ENCODE measurements at places on chromosomes 3 and 15.

DNA sequence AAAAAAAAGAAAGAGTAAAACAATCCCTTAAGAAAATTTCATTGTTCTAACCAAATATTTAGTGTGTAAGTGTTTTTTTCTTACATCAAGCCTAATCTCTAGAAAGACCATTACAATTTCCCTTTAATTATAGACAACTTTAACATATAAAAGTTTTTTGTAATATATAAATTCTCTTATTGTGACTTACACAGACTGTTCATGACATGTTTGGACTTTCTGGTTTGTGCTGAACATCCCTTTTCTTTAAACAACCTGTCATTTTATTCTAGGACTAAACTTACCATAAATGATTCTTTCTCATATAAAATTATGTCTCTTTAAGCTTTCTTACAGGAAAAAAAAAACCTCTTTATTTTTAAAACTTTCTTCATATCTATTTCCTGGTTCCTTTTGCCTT lies 13.0 kb upstream of the BTLA start:
- H3K27ac ChIP-seq: no peak overlapping the region
- no peak for DNase-seq
- H3K4me1 ChIP-seq: no peaks in the 10 kb centered on the region
- H3K36me3 ChIP-seq: no peaks in the 10 kb centered on the region

GRCh38 chr15:70556151-70556741 lies 207.1 kb downstream of the UACA start:
- H3K27me3 ChIP-seq: peaks cover 60% of the 10 kb centered on the region
- H3K4me1 ChIP-seq: peaks cover 11% of the 10 kb centered on the region
- no peaks in the 10 kb centered on the region for H3K36me3 ChIP-seq
- no peak overlapping the region for H3K4me3 ChIP-seq
- DNase-seq: no peak

GRCh38 chr3:73546961-73547360 lies 77.8 kb downstream of the PDZRN3 start:
- H3K27ac ChIP-seq: peak overlapping the region; percentile 89
- DNase-seq: peak; percentile 96
- no peak overlapping the region for H3K4me3 ChIP-seq
- H3K4me1 ChIP-seq: peaks cover 18% of the 10 kb centered on the region

GRCh38 chr3:28840976-28841376 lies 439.9 kb upstream of the RBMS3 start:
- no peak overlapping the region for H3K4me3 ChIP-seq
- H3K27me3 ChIP-seq: peaks cover 12% of the 10 kb centered on the region
- no peaks in the 10 kb centered on the region for H3K36me3 ChIP-seq
- H3K27ac ChIP-seq: no peak overlapping the region

GRCh38 chr3:84980011-84980410 lies 21.2 kb downstream of the CADM2 start:
- no peaks in the 10 kb centered on the region for H3K27me3 ChIP-seq
- H3K4me3 ChIP-seq: no peak overlapping the region
- no peaks in the 10 kb centered on the region for H3K4me1 ChIP-seq
- H3K36me3 ChIP-seq: no peaks in the 10 kb centered on the region

DNA sequence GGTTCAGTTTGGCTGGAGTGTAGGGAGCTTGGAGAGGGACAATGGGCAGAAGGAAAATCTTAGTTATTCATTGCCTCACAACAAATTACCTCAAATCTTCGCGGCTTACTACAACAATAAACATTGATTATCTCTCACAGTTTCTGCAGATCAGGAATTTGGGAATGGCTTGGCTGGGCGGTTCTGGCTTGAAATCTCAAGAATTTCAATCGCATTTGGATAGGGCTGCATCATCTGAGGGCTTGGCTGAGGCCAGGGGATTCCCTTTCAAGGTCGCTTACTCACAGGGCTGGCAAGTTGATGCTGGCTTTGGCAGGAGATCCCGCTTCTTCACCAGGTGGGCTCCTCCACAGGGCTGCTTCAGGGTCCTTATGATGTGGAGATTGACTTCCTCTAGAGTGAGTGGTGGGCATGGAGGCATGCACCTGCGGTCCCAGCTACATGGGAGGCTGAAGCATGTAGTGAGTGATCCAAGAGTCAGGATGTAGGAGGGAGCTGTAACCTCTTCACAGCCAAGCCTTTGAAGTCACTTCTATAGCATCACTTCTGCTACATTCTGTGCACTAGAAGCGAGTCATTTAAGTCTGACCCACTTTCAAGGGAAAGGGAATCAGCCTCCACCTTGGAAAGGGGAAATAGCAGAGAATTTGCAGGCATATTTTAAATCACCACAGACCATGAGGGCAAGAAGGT lies 63.1 kb downstream of the CDC25A start:
- no peaks in the 10 kb centered on the region for H3K36me3 ChIP-seq
- H3K27me3 ChIP-seq: no peaks in the 10 kb centered on the region

- H3K27me3 ChIP-seq: peaks cover 11% of the 10 kb centered on the region
- H3K27ac ChIP-seq: no peak overlapping the region
- H3K36me3 ChIP-seq: no peaks in the 10 kb centered on the region
- no peak overlapping the region for H3K4me3 ChIP-seq
- no peak for DNase-seq
- H3K4me1 ChIP-seq: no peaks in the 10 kb centered on the region
These were observed 24.5 kb upstream of the SSR3 start for GRCh38 chr3:156579427-156579851.

DNA sequence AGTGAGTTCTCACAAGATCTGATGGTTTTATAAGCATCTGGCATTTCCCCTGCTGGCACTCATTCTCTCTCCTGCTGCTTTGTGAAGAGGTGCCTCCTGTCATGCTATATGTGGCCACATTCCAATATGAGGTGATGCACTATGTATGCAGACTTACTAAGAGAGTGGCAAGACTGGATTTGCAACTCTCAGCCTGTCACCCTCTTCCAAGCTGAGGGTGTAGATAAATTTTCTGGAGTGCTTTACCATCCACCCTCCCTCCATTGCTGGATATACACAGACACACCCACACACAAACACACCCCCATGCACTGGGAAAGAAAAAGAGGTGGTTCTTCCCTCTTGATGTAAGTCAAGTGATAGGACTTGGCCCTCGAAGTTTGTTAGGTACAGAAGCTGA lies 30.2 kb upstream of the CHMP2B start:
- no peak for DNase-seq
- H3K27me3 ChIP-seq: no peaks in the 10 kb centered on the region
- no peaks in the 10 kb centered on the region for H3K4me1 ChIP-seq
- H3K27ac ChIP-seq: no peak overlapping the region

DNA sequence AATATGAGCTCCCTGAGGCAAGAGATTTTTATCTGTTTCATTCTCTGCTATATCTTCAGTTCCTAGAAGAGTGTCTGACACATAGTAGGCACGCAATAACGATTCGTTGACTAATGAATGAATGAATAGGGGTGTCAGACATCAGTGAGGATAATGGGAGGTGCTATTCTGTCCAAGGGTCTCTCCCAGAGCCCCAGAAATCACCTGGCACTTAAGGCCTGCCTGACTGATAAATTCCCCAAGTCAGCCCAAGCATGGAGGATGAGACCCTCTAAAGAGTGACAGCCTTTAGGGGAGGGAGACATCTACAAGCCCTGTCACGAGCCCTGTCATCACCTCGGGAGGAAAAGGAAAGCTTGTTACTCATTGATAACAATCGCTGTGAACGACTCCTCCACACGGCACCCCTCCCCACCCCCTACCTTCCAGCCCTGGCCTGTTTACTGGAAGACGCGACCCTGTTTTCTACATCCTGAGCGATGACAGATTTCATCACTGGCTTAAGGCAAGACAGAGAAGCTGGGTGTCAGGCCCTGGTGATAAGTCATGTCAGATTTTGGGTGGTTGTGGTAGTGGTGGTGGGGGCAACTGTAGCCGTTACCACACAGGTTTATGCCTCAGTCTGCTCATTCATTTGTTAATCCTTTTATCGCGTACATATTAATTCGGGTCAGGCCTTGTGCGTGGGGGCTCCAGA lies 23.1 kb downstream of the BHLHE40 start:
- no peak overlapping the region for H3K27ac ChIP-seq
- no peak for DNase-seq
- no peaks in the 10 kb centered on the region for H3K4me1 ChIP-seq
- no peak overlapping the region for H3K4me3 ChIP-seq

DNA sequence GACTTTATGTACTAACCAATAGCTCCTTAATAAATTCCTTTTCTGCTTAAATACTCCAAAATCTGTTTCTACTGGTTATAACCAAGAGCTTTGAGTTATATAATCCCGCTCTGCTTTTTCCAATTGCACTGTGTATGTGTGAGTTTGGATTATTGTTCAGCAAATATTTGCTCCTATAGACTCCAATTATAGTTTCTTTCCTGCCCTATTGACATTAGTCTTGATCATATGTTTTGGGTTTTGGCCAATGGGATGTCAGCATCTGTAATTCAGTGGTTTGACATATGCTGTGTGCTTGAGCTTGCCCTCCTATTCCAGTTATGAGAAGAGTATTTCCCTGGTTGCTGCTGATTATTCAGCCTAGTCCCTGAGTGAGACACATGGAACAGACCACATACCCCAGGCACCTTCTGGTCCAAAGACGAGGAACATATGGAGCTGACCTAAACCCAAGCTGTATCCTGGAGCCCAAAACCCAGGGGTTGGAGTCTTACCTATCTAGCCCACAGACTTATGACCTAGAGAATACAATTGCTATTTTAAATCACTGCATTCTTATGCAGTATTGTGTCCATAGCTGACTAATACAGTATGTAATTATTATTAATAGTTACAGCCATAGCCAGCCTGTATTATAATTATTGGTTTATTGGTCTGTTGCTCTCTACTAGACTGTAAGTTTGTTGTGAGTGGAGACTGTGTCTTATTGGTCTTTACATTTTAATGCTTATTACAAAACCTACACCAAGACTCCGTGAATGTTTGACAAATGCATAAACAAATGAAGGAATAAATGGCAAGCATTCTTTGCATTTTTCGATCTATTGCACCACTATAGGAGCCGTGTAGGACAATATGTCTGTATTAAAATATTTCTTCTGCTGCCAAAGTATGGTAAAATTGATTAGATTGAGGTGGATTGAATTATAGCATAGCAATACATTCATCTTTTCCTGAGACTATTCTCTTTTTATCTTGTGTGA lies 11.7 kb upstream of the ZNF280D start:
- no peaks in the 10 kb centered on the region for H3K27me3 ChIP-seq
- DNase-seq: peak; percentile 21
- peaks cover 4% of the 10 kb centered on the region for H3K4me1 ChIP-seq
- H3K27ac ChIP-seq: no peak overlapping the region
- H3K4me3 ChIP-seq: no peak overlapping the region
- H3K36me3 ChIP-seq: no peaks in the 10 kb centered on the region

GRCh38 chr3:94259291-94259690 lies 196.4 kb downstream of the NSUN3 start:
- H3K27me3 ChIP-seq: no peaks in the 10 kb centered on the region
- H3K36me3 ChIP-seq: no peaks in the 10 kb centered on the region
- no peaks in the 10 kb centered on the region for H3K4me1 ChIP-seq
- no peak overlapping the region for H3K27ac ChIP-seq
- H3K4me3 ChIP-seq: no peak overlapping the region

GRCh38 chr3:175240921-175241320 lies 381.8 kb downstream of the NAALADL2 start:
- H3K36me3 ChIP-seq: no peaks in the 10 kb centered on the region
- H3K27ac ChIP-seq: no peak overlapping the region
- no peak overlapping the region for H3K4me3 ChIP-seq
- H3K27me3 ChIP-seq: no peaks in the 10 kb centered on the region
- no peaks in the 10 kb centered on the region for H3K4me1 ChIP-seq

DNA sequence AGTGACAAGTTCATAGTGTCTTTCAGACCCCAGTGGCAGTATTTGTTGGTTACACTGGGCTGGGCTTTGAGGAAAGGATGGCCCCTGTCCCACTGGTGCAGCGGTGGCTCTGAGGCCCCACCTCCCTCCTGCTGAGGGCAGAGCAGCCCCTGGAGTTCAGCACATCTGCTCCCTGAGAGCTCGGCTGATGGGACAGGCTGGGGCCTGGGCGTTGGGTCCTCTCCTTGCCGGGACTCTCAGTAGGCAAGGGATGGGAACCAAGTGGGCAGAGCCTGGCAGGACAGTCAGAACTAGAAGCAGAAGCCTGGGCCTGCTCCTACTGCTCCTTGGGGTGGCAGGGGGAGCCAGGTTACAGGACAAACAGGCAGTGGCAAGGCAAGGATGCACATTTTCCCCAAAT lies 114.5 kb downstream of the NUP210 start:
- DNase-seq: no peak
- peaks cover 4% of the 10 kb centered on the region for H3K27me3 ChIP-seq
- H3K4me3 ChIP-seq: no peak overlapping the region

DNA sequence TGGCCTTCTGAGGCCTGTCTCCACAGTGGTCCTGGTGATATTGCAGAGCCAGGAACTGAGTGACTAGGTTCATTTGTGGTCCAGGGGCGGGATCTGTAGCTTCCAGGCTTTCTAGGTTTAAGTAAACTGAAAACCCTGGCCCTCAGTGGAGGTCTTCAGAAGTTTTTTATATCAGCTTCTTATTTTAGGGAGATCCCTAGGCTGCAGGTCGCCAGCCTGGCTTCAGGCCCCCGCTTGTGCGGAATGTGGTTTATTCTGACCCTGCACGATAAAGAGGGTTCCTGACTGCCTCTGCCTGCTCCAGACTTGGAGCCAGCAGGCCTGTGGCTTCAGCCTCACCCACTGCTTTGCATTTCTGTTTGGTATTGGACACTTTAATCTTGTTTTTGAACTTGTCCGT lies 133.9 kb upstream of the PLXNA1 start:
- no peak for DNase-seq
- H3K36me3 ChIP-seq: no peaks in the 10 kb centered on the region
- peaks cover 15% of the 10 kb centered on the region for H3K4me1 ChIP-seq
- no peak overlapping the region for H3K4me3 ChIP-seq
- no peak overlapping the region for H3K27ac ChIP-seq

DNA sequence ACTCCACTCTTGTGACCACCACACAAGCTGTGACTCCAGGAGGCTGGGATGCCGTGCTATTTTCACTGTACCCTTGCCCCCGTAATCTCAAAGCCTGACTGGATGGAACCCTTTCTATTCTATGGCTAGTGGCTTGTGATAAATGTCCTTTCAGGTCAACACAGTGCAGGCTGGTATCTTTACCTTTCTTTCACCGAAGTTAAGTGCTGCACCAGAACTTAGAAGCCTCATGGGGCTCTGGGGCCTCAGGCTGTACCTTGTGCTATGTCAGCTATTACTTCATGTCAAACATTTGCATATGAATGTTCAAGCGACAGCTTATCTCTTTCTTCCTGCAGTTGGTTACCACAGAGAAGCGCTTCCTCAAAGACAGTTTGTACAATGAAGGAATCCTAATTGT lies 66.8 kb downstream of the RPL39L start:
- H3K36me3 ChIP-seq: no peaks in the 10 kb centered on the region
- H3K27ac ChIP-seq: no peak overlapping the region
- H3K4me1 ChIP-seq: no peaks in the 10 kb centered on the region
- no peak for DNase-seq
- no peak overlapping the region for H3K4me3 ChIP-seq

DNA sequence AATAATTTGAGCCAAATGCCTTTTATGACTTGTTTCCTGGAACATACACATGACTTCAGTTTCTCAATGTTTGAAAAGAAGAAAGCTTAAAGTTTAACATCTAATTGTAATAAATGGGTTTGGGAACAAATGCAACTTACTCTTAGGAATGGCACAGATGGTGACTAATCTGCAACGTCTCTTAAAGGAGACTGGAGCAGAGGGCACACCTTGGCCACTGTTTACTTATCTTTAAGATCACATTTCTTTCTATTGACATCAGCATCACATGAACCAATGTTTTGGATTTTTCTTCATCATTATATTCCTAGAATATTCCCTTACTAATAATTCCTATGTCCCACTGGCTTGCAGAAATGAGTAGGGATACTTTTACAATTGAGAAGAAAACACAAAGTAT lies 229.5 kb downstream of the CHL1 start:
- no peaks in the 10 kb centered on the region for H3K27me3 ChIP-seq
- no peaks in the 10 kb centered on the region for H3K4me1 ChIP-seq
- H3K27ac ChIP-seq: no peak overlapping the region
- H3K36me3 ChIP-seq: no peaks in the 10 kb centered on the region
- no peak for DNase-seq

Data from IMR-90 (cell line).